ENCODE measurements at places on chromosomes 11 and 22.
A peak's percentile ranks its signal among the peaks of the same experiment; 100 is the strongest.

DNA sequence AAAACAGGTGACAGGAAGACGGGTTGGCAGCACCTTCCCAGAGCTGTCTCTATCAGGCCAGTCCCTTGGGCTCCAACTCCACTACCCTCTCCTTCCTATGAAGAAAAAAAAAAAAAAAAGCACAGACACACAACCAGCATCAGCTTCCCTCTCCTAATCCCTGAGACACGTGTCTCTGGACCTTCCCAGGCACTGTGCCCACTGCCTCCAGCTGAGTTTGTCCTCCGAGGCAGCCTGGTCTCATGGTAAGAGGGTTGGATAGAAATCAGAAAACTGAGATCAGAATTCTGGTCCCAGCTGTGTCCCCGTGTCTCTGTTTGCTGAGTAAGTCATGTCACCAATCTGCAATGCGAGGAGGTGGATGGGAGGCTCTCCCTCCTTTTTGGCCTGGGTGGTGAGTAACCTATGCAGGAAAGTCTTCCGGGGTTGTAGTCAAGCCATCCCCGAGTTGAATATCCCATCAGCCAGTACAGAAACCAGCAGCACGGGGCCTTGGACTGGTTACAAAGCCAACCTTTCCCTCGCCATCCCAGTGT lies 193.7 kb upstream of the TBCEL start:
- no peak for DNase-seq

- DNase-seq = no peak
Measured at GRCh38 chr11:17714356-17714854, 5.0 kb upstream of the MYOD1 start.

DNA sequence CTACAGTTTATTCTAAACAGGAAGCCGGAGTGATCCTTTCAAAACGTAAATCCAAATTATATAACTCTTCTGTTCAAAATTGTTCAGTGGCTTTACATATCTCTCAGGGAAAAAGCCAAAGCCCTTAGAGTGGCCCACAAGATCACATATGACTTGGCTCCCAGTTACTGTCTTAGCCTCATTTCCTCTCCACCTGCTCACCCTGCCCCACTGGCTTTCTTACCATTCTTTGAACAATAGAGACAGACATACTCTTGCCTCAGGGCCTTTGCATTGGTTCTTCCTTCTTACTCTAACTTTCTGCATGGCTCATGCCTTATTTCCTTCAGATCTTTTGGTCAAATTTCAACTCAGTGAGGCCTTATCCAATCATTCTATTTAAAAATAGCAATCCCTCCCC lies 52.1 kb downstream of the STIM1 start:
- DNase-seq = no peak

DNA sequence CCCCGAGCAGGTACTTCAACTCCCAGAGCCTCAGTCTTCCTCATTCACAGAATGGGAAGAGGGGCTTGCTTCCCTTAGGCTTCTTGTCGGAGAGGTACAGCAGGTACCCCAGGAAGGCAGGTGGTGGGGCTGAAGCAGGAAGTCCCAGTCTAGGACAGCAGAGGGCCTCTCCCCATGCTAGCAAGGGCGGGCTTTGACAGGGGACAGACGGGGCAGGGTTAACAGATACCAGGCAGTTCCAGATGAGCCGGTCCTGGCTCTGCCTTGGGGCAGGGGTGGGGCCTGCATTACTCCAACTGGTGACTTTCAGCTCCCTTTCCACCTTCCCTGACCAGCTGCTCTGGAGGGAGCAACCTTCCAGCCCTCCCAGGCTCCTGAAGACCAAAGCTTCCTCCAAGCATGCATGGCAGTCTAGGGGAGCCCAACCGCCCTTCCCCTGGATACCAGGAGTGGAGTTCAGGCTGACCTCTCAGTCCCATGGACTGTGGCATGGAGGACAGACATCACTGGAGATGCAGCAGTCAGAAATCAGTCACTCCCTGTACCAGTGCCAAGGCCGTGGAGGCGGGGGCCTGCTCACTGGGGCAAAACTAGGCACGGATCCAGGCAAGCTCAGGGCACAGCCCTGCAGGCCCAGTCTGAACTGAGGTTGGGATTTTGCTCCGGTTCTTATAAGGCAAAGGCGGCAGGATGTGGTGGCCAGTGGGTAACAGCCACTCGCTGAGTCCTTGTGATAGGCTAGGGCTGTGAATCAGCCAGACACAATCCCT lies 60.5 kb downstream of the NAT10 start:
- DNase-seq = no peak

- DNase-seq = no peak
Measured at GRCh38 chr11:105838668-105839384, 183.2 kb downstream of the MSANTD4 start.

DNA sequence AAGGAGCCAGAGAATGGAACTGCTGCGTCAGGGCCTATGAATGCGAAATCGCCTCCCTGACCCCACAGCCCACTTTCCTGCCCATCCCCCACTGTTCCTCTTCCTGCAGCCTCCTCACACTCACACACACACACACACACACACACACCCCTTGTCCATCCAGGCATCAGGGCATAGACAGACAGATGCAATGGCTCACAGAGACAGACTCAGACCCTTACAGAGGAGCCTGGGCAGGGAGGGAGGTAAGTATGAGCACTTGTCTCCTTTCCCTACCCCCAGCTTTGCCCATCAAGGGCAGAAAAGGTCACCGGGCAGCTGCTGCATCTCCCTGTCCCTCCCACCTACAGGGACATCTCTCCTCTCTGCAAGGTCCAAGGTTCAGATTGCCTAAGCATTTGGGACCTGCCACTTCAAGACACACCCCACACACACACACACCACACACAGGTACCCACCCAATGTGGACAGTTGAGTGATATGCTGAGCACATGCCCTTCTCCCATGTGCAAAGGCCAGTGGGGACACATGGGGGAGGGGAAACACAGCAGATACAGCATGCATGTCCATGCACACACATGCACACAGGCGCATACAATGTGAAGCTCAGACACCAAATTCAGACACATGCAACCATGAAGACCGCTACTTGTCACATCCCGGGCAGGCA lies 2.0 kb upstream of the NRXN2 start:
- DNase-seq = peak; percentile 54

- no peak for DNase-seq
Measured at GRCh38 chr11:107468596-107468995, 11.0 kb upstream of the CWF19L2 start.

DNA sequence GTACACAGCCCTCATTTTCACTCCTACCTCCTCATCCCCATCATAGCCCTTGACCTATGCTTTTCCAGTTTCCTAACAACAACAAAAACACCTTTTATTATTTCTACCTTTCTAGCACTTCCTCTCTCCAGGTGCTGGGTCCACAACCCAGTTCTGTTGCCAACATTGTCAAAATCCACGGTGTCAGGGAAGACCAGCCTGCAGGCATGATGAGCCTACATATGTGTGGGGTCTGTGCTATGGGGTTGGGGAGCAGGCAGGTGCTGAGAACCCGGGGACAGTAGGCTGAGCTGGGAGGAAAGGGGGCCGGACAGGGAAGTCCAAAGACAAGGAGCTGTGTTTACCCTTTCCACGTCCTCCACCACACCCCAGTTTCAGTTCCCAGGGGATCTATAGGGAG lies 711 bp upstream of the ZPR1 start:
- DNase-seq = no peak

- DNase-seq = no peak
Measured at GRCh38 chr11:72037554-72038311, 39.0 kb downstream of the IL18BP start.

GRCh38 chr11:107928767-107929507 lies 689 bp downstream of the RAB39A start:
- DNase-seq = no peak

GRCh38 chr22:33539902-33540751 lies 380.1 kb downstream of the LARGE1 start:
- DNase-seq = no peak

Data from SJSA1 (cell line).